H54 (cell line): ENCODE measurements at places on chromosomes 7 and 10.
A peak's percentile ranks its signal among the peaks of the same experiment; 100 is the strongest.

GRCh38 chr7:26202019-26202990 is 760 bp downstream of the CBX3 start:
- no peak for DNase-seq

- no peak for DNase-seq
Observed at GRCh38 chr7:25134358-25135010, 9.4 kb upstream of the CYCS start.

- DNase-seq: no peak
Observed at GRCh38 chr7:110698576-110698975, 392.4 kb upstream of the LRRN3 start.

GRCh38 chr10:108908096-108908495 is 1015.2 kb downstream of the XPNPEP1 start:
- no peak for DNase-seq

- peak; percentile 98 for DNase-seq
Observed at GRCh38 chr7:23181684-23182553, at the start of gene NUP42. NUP42 (plus strand) TSS chr7:23182048; CDS start chr7:23182086, 38 bp downstream.

GRCh38 chr10:60073781-60074656 is 167.7 kb upstream of the CCDC6 start:
- DNase-seq: no peak

GRCh38 chr10:76469675-76470074 is 1038.3 kb downstream of the LRMDA start:
- DNase-seq: no peak

GRCh38 chr10:451856-452255 is 237.6 kb downstream of the DIP2C start:
- DNase-seq: no peak

DNA sequence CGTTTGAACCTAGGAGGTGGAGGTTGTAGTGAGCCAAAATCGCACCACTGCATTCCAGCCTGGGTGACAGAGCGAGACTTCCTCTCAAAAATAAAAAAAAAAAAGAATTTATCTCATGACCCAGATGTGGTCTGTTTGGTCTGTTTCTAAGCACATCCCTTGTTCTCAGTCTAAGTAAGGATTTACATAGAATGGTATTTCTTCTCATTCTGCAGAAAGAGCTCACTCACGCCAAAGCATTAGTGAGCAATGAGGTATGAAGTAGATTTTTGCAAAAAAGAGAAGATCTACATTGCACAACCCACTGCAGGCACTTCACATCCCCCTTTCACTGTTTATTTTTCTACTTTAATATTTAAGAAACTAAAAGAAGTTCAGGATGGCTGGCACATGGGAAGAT is 76.5 kb upstream of the FGL2 start:
- no peak for DNase-seq

GRCh38 chr7:28260969-28261368 is 80.4 kb upstream of the JAZF1 start:
- DNase-seq: no peak

DNA sequence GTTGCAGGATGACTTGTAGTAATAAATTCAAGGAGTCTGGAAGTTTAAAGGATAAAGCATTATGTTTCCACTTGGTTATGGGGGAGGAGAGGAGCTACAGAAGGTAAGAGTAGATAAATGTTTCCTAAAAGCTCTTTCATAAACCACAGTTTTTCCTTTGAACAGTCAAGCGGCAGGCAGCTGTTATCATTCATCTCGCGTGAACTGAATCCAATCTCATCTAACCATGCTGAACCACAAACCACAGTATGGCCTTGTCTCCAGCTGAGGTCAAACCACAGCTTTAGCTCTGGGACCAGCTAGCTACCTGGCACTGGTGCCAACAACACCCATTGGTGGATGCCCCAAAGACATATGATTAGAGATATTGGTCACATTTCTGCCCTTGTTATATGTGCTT is 63.3 kb downstream of the NOC3L start:
- DNase-seq: peak; percentile 64

- no peak for DNase-seq
Observed at GRCh38 chr10:28463141-28463540, 69.8 kb upstream of the WAC start.

DNA sequence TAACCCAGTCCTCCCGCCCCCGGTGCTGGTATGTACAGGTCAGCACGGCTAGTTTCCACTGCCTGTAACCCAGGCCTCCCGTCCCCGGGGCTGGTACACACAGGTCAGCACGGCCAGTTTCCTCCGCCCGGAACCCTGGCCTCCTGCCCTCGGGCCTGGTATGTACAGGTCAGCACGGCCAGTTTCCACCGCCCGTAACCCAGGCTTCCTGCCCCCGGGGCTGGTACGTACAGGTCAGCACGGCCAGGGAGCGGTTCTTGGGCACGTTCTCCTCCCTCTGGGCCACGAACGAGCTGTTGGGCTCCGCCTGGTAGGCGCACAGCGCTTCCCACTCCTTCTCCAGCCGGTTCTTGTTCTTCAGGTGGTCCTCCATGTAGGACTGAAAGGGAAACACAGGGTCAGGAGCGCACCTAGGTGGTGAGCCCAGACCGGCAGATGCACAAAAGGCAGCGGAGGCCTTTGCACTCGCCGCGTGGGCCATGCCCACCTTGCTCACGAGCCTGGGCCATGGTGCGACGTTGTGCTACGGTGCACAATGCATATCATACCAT is 284.4 kb downstream of the DNAJB6 start:
- DNase-seq: no peak

- no peak for DNase-seq
Observed at GRCh38 chr10:24249829-24250415, 41.0 kb downstream of the KIAA1217 start.

DNA sequence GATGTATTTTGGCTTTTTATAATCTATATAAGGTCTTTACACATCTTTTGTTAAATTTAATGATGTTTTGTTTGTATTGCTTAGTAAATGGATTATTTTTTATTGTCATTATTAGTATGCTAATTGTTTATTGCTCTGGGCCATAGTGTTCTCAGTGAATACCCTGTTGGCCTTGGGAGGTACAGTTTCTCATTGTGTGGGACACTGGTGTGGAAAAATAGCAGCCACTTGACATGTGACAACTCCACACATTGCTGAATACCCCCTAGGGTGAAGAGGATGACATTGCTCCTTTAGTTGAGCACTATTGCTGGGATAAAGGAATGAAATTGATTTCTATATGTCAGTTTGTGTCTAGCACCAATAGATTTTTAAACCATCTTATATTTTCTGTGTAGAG is 130.9 kb downstream of the CCNY start:
- DNase-seq: no peak

DNA sequence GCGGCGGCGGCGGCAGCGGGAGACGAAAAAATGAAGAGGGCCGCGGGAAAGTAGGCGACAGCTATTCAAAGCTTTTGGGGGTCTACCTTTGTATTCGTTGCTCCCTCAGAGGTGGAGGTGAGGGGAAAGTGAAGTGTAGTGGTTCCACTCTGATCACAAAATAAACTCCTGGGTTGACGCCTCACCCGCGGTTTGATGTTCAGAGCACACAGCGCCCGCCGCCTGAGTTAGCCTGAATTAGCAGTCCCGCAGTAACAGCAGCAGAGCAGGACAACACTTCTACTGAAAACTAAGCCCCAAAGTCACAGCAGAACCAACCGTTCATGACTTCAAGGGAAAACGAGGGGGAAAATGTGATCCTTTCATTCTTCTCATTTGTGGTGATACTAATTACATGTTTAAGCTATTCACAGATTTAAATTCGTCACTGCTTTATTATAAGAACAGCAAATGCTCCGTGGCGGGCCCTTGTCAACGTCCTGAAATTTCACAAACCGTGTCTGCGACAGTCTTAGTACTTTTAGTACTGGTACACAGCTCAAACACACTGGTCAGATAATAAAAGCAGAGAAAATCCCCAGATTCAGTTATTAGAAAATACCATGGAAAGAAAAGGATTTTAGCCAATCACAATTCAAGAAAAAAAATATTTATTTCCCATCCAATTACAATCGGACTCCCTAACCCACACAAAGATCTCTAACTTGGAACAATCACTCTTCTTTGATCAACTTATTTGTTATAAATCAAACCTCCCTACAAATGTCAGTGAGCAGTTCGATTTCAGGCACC is 563 bp upstream of the JMJD1C start:
- no peak for DNase-seq

GRCh38 chr7:95246831-95247370 is 77.4 kb downstream of the PON1 start:
- DNase-seq: peak; percentile 19

- no peak for DNase-seq
Observed at GRCh38 chr10:122549636-122550035, 10.9 kb upstream of the DMBT1 start.

GRCh38 chr10:101817337-101818118 is 716 bp downstream of the OGA start:
- DNase-seq: peak; percentile 61

GRCh38 chr10:6912929-6913328 is 332.9 kb upstream of the PRKCQ start:
- no peak for DNase-seq

DNA sequence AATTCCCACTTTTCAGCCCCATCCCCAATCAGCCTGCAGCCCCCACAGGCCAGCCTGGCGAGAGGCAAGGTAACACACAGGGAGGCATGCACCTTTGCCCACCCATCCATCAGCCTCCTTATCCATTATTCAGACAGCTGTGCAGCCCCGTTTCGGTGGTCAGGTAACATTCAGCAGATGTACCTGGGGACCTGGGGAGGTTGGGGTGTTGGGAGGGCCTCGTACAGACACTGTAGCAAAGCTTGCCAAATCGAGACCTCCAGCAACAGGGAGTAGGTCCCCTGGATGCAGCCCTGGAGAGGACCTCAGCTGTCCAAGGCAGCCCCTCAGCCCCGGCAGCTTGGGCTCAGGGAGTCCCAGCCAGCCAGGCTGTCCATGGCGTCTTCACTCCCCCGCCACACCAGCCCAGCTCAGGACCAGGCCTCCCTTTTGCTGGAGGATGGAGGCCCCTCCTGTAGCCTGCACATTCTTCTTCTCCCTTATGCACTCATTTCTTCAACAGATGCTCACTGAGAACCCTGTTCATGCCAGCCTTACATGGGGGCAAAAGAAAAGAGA is 8.5 kb upstream of the DRGX start:
- DNase-seq: no peak

DNA sequence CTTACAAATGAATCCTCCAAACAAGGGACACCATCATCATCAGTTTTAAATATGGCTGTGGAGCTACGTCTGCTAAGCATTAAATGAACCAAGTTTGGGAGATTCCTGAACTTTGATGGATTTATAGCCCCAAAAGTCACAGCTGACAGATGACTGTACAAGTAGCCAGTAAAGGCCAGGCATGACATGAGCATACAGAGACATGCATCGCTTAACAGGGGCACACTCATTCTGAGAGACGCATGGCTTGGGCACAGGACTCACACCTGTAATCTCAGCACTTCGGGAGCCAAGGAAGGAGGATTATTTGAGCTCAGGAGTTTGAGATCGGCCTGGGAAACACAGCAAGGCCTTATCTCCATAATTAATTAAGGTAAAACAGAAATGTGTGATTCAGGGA is 166.2 kb downstream of the PARD3 start:
- DNase-seq: no peak

DNA sequence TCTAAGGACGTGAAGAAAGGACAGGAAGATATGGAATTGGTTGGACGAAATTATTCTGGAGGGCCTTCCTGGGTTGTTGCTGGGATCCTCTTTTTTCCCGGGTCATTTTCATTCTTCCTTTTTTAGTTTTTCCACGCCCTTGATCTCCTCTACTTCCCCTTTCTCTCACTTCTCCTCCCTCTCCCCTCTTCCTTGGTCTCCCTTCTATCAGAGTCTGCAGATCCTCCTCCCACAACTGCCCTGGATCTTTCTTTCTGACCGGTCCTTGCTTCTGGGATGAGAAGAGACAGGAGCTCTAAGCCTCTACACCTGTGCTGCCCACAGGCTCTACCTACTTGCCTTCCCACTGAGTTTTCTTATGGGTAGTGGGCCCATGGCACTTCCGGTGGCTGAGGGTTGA is 103.7 kb upstream of the RELN start:
- DNase-seq: no peak

GRCh38 chr10:12510501-12510941 is 161.2 kb downstream of the CAMK1D start:
- no peak for DNase-seq

- DNase-seq: no peak
Observed at GRCh38 chr7:157816086-157816485, 479.3 kb downstream of the DNAJB6 start.

GRCh38 chr7:80760292-80760691 is 121.8 kb downstream of the CD36 start:
- no peak for DNase-seq

DNA sequence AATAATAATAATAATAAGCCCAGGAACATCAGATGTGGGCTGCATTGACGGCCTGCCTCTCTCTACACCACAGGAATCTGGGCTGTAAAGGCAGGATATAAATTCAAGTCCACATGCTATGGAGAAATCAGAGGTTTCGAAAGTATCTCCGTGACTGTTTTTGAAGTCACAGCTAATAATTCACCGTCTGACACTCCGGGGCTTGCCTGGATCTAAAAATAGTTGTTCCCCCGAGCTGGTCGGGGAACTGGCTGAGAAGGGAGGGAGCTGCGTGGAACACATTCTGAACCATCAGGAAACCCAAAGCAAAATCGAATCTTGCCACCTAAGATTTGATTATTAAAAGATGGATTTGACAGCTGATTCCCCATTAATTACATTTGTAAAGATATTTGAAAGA is 35.4 kb downstream of the KLF6 start:
- no peak for DNase-seq

- DNase-seq: no peak
Observed at GRCh38 chr10:126939706-126940105, 34.5 kb downstream of the DOCK1 start.

DNA sequence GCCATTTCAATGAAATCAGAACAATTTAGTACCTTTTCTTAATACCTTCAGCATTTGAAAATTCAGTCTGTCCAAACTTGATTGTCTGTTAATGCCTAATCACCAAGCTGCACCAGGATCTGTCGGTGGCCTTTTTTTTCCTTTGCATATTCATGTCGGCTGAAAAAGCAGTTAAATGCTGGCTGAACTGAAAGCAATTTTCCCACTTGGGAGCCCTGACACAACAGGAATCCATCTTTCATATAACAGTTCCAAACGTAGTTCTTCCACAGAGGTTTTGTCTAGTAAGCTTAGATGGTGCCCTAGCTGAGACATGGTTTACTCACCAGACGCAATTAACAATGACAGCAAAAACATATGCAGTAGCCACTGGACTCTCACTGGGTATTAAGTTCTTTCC is 83.6 kb upstream of the CHCHD3 start:
- DNase-seq: no peak

DNA sequence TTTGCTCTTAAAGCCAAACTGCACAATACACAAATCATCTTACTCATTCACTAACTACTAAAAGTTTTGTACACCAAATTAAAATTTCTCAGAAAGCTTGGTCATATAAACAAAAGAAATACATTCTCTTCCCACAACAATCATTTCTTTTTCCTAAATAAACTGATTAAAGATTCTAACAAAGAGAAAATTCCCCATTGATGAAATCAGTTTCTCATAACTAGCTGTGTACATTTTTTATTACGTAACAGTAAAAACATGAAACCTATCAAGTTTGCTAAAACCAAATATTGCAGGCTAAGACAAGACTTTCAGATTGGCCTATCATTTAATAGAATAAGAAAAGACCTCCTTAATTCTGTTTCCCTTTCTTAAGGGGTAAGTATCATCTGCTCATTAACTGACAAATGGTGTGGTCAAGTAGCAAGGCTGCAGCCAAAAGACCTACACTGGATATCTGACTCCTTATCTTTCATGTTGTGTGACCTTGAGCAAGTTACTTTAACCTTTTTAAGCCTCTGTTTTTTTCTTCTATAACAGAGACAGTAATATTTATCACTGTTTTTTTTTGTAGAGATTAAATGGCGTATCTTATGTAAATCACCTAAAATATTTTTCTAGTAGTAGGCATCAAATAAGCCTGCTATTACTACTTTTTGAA is 22.4 kb downstream of the NAMPT start:
- DNase-seq: no peak
